ENCODE measurements at places on chromosomes 1 and 21. TPM values are rescaled to one million over a fixed set of nuclear protein-coding genes. Genes with fewer than 3 reads are reported as not detected.

The MAP1LC3C gene
- total RNA-seq: not detected

The SYTL1 gene
- not detected for total RNA-seq

- peaks cover 11% of the 10 kb centered on the region for H3K4me1 ChIP-seq
- H3K27me3 ChIP-seq: no peaks in the 10 kb centered on the region
- peak; percentile 87 for DNase-seq
- H3K27ac ChIP-seq: peak overlapping the region; percentile 38
Measured at GRCh38 chr1:234699795-234700665, 90.1 kb upstream of the IRF2BP2 start.

DNA sequence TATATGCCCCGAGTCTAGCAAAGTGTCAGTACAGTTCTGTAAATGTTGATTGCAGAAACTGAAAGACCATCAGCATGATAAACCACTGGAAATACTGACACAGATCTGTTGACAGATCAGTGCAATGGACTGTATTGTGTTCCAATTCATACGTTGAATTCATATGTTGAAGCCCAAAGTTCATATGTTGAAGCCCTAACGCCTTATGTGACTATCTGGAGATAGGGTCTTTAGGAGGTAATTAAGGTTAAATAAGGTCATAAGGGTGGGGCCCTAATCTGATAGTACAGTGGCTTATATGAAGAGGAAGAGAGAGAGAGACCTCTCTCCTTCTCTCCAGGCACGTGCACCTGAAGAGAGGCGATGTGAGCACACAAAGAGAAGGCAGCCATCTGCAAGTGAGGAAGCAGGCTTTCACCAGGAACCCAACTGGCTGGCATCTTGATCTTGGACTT lies 144.7 kb downstream of the MRPL39 start:
- no peaks in the 10 kb centered on the region for H3K4me1 ChIP-seq
- no peak overlapping the region for H3K4me3 ChIP-seq
- H3K27me3 ChIP-seq: no peaks in the 10 kb centered on the region
- H3K36me3 ChIP-seq: no peaks in the 10 kb centered on the region
- H3K27ac ChIP-seq: no peak overlapping the region
- no peak for DNase-seq

The CYP4A11 gene
- not detected for total RNA-seq

The CAMK1G gene
- total RNA-seq: 0.11 TPM

DNA sequence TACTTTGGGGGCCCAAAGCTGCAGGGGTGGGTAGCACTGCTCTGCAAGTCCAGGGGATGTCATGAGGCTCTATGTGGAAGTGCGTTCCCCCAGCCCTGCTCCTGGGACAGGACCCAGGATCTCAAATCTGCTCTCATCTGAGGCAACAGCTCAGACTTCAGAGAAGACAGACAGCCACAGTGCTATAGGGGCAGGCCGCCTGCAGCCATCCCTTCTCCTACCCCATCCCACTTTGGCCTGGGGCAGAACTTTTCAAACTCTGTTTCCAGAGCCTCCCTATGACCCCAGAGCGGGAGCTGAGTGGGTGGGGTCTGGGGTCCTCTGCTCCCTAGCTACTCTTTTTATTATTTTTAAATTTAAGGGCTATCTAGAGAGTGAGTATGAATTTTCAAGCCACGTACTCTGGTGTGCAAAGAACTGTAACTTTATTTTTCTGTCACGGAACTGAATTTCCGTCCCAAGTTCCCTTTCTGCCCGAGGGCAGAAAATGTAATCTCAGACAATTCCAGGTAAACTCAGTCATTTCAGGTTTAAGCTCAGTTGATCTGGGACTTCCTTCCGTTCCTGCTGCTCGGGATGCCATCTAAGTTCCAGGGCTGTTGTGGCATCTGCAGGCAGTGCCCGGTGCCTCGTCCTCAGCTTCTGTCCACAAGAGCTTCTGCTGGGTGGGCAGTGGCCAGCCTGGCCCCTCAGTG lies 98.3 kb downstream of the ACTL8 start:
- no peaks in the 10 kb centered on the region for H3K36me3 ChIP-seq
- H3K4me3 ChIP-seq: no peak overlapping the region
- DNase-seq: no peak

The RAB42 gene
- 6.1 TPM for total RNA-seq

DNA sequence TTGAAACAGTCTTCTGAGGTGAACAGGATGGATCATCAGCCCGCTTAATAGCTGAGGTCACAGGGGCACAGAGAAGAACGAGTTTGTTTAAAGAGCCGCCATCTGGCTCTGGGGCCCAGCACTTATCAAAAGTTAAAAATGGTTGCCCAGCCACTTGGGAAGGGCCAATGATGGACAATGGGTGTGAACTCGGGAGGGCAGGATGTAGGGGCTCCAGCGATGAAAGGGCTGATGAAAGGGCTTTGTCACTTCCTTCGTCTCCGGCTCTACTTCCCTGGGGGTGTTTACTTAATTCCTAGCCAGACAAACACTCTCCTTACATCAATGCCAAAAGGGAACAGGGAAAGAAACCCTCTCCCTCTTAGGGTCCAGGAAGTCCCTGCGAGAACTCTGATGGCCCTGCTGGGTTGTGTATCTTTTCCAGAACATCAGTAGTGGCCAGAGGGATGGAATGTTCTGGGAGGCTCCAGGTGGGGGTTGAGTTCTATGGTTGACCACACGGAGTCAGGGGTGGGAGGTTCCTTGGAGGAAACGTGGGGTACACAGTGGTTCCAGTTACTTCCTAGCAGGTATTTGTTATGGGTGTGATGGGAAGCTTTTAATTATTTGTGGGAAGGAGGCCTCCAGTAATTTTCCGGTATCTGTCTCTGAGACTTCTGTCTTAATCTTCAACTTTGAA lies 9.0 kb upstream of the ABCG1 start:
- H3K36me3 ChIP-seq: no peaks in the 10 kb centered on the region
- H3K4me1 ChIP-seq: no peaks in the 10 kb centered on the region
- no peak for DNase-seq
- no peak overlapping the region for H3K4me3 ChIP-seq
- no peak overlapping the region for H3K27ac ChIP-seq
- peaks cover 19% of the 10 kb centered on the region for H3K27me3 ChIP-seq

DNA sequence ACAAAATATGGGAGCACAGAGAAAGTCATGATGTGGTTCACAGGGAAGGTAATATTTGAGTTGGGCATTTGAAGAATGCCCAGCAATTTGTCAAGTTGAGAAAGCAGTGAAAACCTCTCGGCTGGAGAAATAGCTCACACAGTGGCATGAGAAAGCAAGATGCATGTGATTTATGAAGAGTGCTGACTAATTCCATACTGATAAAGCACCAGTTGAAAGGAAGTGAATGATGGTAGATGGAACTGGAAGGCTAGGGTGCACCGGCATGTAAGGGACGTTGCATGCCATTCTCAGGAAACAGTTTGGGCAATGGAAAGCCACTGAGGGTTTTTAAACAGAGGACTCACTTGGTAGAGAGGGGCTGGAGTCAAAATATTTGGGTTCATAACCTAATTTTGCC lies 53.5 kb upstream of the MTF2 start:
- H3K4me3 ChIP-seq: no peak overlapping the region
- no peak for DNase-seq
- no peaks in the 10 kb centered on the region for H3K36me3 ChIP-seq
- H3K27me3 ChIP-seq: peaks cover 18% of the 10 kb centered on the region
- H3K4me1 ChIP-seq: no peaks in the 10 kb centered on the region
- H3K27ac ChIP-seq: no peak overlapping the region

DNA sequence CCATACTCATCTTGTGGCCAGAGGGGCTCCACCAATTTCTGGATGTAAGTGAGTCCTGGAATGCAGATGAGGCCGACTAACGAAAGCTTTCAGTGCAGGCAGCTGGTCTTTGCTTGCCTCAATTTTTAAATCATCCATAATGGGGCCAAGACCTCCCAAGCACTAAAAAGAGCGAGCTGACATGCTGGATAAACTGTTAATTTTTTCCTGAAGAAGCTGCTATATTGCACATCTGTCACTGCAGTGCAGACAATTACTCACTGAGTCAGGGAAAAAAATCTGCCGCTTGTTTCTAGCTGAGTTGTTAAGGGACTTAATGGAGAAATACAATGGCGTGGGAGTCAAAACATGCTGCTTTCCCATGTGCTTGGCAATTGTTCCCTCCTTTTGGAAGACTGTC lies 205.5 kb downstream of the GPATCH2 start:
- peaks cover 11% of the 10 kb centered on the region for H3K4me1 ChIP-seq
- no peak overlapping the region for H3K4me3 ChIP-seq
- no peak overlapping the region for H3K27ac ChIP-seq
- peak; percentile 71 for DNase-seq
- no peaks in the 10 kb centered on the region for H3K27me3 ChIP-seq

The TTC22 gene
- not detected for total RNA-seq

- H3K27ac ChIP-seq: no peak overlapping the region
- no peaks in the 10 kb centered on the region for H3K4me1 ChIP-seq
- H3K4me3 ChIP-seq: no peak overlapping the region
- no peak for DNase-seq
Measured at GRCh38 chr1:192892934-192893333, 84.1 kb downstream of the RGS2 start.

DNA sequence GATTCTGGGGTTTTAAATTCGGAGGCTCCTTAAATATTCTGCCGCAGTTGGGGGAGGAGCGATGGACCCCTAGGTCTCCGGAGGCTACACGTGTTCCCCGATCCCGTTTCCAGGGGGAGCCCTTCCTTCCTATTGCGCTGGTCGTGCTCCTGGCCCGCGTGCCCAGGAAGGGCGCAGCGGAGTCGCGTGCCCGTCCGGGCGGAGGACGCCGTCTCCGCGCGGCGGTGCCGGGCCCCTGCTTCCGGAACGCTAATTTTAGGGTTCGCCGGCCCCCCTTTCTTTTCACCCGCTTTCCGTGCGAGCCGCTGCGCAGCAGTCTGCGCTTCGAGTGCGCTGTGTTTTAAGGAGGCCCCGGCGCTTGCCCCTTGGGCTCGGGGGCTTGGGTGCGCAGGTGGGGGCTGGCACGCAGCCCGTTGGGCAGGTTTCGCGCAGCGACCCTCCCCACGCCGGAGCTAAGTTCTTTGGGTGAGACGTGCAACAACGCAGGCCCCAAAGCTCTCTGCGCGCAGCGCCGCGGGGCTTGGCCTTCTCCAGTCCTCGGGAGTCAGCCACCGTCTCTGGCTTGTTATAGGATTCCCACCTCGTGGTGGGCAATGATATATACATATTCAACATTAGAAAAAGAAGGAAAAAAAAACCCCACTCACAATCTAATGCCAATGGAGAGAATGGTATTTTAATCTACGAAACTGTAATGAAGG lies 43.5 kb upstream of the DNAJC6 start:
- H3K4me1 ChIP-seq: peaks cover 13% of the 10 kb centered on the region
- peak overlapping the region; percentile 74 for H3K4me3 ChIP-seq
- peak; percentile 80 for DNase-seq

- no peak overlapping the region for H3K4me3 ChIP-seq
- no peaks in the 10 kb centered on the region for H3K27me3 ChIP-seq
- no peaks in the 10 kb centered on the region for H3K36me3 ChIP-seq
- no peak overlapping the region for H3K27ac ChIP-seq
Measured at GRCh38 chr21:40719615-40720014, 127.3 kb downstream of the DSCAM start.

- peaks cover 18% of the 10 kb centered on the region for H3K4me1 ChIP-seq
- DNase-seq: no peak
- no peaks in the 10 kb centered on the region for H3K27me3 ChIP-seq
Measured at GRCh38 chr1:230976825-230977747, 1.6 kb downstream of the TTC13 start.

DNA sequence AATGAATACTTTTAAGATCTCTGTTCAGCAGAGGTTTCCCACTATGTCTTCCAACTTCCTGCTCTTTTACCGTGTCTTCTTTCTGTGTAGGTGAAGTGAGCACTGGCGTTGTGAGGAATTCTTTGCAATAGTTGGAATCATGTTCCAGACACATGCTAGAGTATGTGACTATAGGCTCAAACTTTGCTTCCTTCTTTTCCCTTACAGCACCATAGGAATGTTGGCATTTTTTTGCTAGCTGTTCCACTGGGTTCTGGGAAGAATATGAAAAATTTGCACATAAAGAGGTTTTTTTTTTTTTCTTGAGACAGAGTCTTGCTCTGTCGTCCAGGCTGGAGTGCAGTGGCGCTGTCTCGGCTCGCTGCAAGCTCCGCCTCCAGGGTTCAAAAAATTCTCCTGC lies 15.7 kb upstream of the HUNK start:
- no peak for DNase-seq
- no peaks in the 10 kb centered on the region for H3K4me1 ChIP-seq
- no peaks in the 10 kb centered on the region for H3K36me3 ChIP-seq
- no peak overlapping the region for H3K4me3 ChIP-seq

DNA sequence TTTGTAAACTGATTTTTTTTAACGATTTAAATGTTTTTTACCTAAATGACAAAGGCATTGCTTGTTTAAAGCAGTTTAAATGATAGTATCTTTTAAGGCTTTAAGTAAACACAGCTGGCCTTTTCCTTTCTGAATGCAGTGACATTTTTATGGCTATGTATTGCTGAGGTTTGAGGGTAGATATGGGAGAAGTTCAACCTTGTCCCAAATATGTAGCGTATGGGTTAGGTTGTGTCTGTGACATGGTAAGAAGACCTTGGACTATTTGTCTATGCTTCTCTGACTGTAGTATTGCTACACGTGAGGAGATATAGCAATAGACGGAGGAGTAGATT lies 32.5 kb downstream of the PKNOX1 start:
- no peak overlapping the region for H3K4me3 ChIP-seq
- no peak overlapping the region for H3K27ac ChIP-seq

The CRYBG2 gene
- not detected for total RNA-seq

DNA sequence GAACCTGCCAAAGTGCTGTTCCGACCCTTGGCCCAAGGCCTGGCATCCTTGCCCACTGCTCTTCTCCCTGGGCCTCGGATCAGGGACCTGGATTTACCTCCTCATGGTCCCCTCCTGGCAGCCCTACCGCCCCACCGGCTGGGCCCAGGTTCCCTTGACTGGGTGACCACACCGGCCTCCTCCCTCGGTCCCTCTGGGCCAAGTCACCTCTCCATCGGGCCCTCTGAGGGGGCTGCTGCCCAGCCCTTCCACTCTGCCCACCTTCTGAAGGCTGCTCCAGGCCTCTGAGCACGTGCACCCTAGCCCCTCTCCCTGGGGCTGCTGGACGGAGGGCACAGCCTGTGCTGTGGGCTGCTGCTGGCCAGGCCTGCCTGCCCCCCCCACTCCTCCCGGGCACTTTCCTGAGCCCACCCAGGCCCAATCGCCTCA lies 9.3 kb upstream of the MMEL1 start:
- DNase-seq: no peak
- H3K27me3 ChIP-seq: no peaks in the 10 kb centered on the region
- no peaks in the 10 kb centered on the region for H3K4me1 ChIP-seq
- peak overlapping the region; percentile 83 for H3K4me3 ChIP-seq
- no peak overlapping the region for H3K27ac ChIP-seq

GRCh38 chr1:152783095-152783494 lies 3.0 kb upstream of the LCE1E start:
- H3K36me3 ChIP-seq: no peaks in the 10 kb centered on the region
- no peak overlapping the region for H3K27ac ChIP-seq
- peaks cover 5% of the 10 kb centered on the region for H3K4me1 ChIP-seq
- DNase-seq: no peak
- no peaks in the 10 kb centered on the region for H3K27me3 ChIP-seq

The PEAR1 gene
- 2.2 TPM for total RNA-seq

GRCh38 chr1:14983277-14983676 lies 170.3 kb upstream of the TMEM51 start:
- no peaks in the 10 kb centered on the region for H3K36me3 ChIP-seq
- no peak overlapping the region for H3K27ac ChIP-seq
- no peak for DNase-seq
- no peak overlapping the region for H3K4me3 ChIP-seq
- H3K27me3 ChIP-seq: no peaks in the 10 kb centered on the region

- H3K27ac ChIP-seq: no peak overlapping the region
- no peaks in the 10 kb centered on the region for H3K27me3 ChIP-seq
- H3K36me3 ChIP-seq: no peaks in the 10 kb centered on the region
- H3K4me3 ChIP-seq: no peak overlapping the region
Measured at GRCh38 chr21:44318489-44319285, 18.8 kb downstream of the PFKL start.

Measured in GM23248 (cell line).